ENCODE measurements at places on chromosomes 11 and 22.
A peak's percentile ranks its signal among the peaks of the same experiment; 100 is the strongest.

DNA sequence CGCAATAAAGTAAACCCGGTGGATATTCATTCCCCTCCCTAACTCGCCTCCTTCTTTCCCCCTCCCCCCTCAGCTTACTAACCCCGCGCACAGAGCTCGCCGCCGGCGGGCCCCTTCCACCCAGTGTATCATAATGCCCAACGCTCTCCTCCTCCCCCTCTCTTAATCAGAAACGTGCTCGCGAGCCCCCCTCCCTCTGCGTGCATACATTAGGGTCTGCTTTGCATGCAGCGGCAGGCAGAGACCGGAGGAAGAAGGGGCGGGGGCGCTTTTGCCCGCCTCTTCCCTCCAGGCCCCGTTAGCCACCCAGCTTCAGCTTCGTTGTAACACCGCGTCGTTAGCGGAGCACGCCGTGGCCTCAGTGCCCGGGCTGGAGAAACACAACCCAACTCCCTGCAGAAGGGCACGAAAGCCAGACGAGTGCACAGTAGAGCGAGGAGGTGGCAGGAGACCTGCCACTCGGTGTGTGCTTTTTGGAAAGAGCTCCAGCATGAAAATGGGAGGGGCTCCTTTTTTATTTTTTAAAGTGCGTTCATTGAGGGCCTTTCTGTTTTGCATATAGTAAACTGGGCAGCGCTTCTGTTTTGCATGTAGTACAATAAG is 901 bp upstream of the KMT2A start:
- peak; percentile 87 for DNase-seq

- no peak for DNase-seq
Observed at GRCh38 chr11:8315954-8316353, 52.3 kb upstream of the LMO1 start.

DNA sequence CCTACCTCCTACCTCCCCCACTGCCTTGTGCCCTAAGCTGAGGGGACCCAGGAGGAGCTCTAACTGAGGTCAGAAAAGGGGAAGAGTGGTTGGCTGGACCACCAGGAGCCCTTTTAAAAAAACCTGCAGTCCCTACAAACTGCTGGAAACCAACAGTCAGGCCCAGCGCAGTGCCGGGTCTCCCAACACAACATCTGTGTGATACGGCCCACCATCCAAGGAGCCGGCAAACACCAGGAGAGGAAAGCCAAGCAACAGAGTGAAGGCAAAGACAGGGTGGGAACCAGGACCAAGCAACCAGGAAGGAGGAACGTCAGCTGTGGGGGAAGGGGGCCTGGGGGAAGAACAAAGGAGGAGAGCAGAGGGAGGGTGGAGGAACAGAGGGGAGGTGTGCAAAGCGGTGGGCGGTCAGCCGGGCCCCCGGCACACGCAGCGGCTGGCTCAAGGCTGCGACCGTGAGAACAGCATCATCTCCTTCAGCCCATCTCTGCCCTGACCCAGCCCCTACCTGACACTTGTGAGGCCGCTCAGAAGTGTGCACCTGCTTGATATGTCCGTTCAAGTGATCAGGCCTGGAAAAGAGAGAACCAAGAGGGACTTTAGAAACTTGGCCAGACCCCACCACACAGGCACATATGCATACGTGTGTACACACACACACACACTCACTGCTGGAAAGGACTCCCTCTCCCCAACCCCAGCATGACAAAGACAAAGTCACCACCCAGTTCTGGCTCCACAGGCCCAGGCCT is 3.6 kb downstream of the PATZ1 start:
- no peak for DNase-seq

GRCh38 chr11:27060816-27061460 is 20.3 kb downstream of the BBOX1 start:
- DNase-seq: no peak
